Stimulated activated CD4-positive, alpha-beta T cell treated with anti-CD3 and anti-CD28 coated beads, Interleukin-1b, Interleukin-23, amount 100 ng/mL, for 4 hours (primary cell): ENCODE measurements at places on chromosomes 4 and X.

- no peak for DNase-seq
These were observed 85.1 kb upstream of the PSAPL1 start for GRCh38 chr4:7519638-7520376.

- no peak for DNase-seq
These were observed 5.5 kb downstream of the HPGD start for GRCh38 chr4:174516794-174517193.

DNA sequence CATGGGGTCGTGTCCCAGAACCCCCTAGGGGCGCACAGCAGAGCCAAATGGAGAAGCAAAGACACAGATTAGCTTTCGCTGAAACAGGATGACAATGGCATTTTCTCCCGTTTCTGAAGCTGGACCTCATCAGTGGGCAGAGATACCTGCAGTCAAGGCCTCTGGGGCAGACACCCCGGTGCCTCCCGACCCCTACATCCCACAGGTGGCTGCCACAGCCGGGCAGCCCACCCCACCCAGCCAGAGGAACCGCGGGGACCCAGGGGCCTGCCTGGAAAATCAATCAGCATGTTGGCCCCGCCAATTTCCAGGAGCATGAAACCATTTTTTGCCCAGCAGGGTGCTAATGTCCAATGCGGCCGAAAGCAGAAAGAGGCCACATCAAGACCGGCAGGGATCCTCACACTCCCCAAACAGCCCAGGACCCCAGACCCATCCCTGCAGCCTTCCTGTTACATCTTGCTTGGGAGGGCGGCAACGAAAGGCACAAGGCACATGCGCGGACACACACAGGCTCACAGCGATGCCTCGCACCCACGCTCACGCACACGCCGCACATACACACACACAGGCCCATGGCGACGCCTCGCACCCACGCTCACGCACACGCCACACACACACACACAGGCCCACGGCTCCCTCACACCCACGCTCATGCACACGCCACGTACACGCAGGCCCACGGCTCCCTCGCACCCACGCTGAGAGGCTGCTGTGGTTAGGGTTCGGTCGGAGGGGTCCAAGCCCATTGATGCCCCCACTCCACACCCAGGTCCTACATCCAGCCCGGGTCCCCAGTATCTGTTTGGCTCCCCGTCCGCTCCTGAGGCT is 130.6 kb upstream of the NKX1-1 start:
- DNase-seq = no peak

GRCh38 chr4:7844594-7844991 is 95.1 kb downstream of the AFAP1 start:
- no peak for DNase-seq

DNA sequence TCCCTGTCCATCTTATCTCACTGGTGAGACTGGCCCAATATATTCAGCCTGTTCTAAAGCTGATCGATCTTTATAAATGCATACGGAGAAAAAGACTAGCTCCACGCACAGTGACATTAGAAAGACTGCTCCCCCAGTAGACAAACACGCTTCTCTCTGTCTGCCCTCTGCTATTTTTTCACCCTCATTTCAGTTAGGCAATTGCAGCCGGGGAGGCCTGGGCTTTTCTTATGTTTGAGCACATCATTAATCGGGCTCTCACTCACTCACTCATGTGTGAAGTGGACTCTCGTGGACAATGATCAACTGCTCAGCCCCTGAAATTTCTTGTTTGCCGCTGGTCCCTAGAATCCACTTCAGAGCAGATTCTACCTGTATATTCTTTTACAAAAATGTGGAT is 824.7 kb upstream of the TENM3 start:
- DNase-seq = no peak

DNA sequence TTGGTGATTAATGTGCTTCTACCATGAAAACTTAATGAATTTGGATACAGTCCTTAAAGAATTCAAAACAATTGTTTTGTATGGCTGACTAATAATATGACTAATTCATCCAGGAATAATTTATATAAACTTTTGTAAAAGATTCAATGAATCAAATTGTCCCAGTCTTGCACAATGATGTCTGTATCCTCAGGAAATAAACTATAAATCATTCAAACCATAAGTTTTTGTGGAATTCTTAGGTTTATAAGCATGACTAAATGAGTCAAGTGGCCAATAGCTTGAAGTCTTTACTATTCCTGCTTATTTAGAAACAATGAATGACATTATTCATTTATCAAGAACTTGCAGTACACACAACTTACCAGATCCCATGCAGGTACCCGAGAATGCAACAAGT is 935.0 kb upstream of the INTU start:
- no peak for DNase-seq
